ENCODE measurements at places on chromosomes 1 and 21.

DNA sequence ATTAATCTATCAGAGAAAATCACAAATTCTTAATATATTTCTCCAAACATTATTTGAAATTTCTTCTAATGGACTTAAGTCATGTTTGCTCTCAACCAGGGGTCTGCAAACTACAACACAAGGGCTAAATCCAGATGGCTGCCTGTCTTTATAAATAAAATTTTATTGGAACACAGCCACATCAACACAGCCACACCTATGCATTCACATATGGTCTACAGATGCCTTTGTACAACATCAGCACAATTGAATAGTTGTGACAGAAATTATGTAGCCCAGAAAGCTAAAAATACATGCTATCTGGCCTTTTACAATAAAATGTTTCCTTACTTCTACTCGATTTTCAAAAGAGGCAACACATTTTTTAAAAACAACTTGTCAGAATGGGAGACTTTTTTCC, 103.9 kb downstream of the DPYD start:
- no peak for DNase-seq

- no peak for DNase-seq
These were observed 90.7 kb downstream of the TENT5C start for GRCh38 chr1:117696561-117696960.

- no peak for DNase-seq
These were observed 990 bp upstream of the MRPS6 start for GRCh38 chr21:34072145-34073031.

- DNase-seq, result no peak
These were observed 258.0 kb downstream of the KCNJ6 start for GRCh38 chr21:37658121-37658816.

GRCh38 chr1:172442404-172442803, 1.5 kb downstream of the PIGC start:
- DNase-seq, result no peak

GRCh38 chr1:32393832-32394140, 455 bp downstream of the BSDC1 start:
- DNase-seq, result peak; percentile 48

- DNase-seq, result no peak
These were observed 1.4 kb downstream of the TPM3 start for GRCh38 chr1:154190550-154190949.

- DNase-seq, result no peak
These were observed 55.0 kb downstream of the KCNJ15 start for GRCh38 chr21:38311765-38312164.

- DNase-seq, result peak; percentile 35
These were observed 2.4 kb downstream of the IGSF21 start for GRCh38 chr1:18109756-18110597.

DNA sequence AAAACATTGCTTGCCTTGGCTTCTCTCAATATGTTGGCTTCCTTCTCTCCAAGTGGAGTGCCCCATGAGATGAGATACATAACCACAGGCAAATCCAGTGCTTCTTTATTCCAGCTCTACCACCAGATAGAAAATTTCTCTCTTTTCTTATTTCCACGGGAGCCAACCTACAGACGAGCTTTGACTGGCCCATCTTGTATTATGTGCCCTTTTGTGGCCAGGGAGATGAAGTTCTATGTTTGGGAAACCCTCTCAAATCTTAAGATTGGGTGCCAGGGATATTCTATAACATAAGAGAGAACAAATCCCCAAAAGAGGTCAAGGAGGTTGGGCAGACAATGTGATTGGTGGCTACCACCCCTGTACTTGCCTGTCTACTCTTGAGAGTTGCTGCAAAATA, 351.8 kb downstream of the ZNF326 start:
- no peak for DNase-seq

DNA sequence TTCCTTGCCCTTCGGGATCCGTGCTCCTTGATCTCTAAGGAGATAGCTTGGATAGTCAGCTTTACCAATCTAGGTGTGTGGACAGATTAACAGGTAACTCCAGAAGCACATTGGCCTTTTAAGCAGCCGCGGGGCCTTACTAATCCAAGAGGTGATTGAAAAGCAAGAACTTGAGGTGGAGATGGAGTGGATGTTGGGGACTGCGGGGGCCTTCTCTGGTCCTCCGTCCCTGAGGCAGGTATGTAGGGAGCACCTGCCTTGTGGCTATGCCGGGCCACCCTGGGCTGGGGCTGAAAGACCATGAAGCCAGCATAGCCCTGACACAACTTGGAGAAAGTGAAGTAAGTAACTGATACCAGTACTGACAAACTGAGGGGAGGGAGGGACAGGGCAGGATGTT, 10.6 kb downstream of the SOX13 start:
- DNase-seq, result no peak

DNA sequence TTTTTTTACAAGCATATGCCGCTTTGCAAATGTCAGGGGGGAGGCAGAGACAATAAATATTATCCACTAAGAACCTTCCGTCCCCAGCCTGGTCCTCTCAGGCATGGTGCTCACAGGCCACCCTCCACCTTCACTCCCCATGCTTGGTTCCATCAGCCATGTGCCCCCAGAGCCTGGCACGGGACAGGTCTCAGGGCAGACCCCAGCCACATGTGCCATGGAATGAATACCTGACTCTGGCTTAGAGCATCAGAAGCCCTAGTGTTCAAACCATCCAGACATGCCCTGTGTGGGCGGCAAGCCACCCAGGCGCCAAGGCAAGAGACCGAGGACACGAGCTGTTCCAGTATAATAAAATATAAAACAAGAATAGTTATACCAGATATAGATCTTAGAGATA, 5.4 kb downstream of the LSS start:
- DNase-seq, result no peak

- no peak for DNase-seq
These were observed 121.0 kb downstream of the GLIS1 start for GRCh38 chr1:53617851-53618499.

GRCh38 chr1:168683871-168684270, 45.1 kb downstream of the DPT start:
- DNase-seq, result no peak

GRCh38 chr1:110438893-110439292, 12.1 kb upstream of the PROK1 start:
- no peak for DNase-seq

DNA sequence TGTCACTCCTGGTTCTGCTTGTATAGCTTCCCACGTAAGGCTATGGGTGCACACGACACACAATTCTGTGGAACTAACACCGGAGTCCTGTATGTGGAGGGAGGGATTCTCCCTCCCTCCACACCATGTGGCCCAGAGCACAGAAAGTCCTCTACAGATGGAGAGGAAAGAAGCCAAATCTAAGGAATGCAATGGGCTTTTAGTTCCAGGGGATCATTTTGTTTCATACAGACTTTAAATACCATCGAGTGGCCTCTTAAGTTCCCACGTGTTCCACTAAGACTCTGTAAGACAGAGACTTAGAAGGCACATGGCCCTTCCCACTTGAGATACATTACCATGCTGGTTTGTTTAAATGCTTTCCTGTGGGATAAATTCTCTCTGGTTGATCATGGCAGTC, 156.0 kb downstream of the TGFB2 start:
- DNase-seq, result no peak

All from germinal center (tissue), 1 donor.